ENCODE measurements at places on chromosomes 16 and 17.

GRCh38 chr17:57999496-58000017 lies 7.5 kb downstream of the SRSF1 start:
- DNase-seq, result peak; percentile 81

DNA sequence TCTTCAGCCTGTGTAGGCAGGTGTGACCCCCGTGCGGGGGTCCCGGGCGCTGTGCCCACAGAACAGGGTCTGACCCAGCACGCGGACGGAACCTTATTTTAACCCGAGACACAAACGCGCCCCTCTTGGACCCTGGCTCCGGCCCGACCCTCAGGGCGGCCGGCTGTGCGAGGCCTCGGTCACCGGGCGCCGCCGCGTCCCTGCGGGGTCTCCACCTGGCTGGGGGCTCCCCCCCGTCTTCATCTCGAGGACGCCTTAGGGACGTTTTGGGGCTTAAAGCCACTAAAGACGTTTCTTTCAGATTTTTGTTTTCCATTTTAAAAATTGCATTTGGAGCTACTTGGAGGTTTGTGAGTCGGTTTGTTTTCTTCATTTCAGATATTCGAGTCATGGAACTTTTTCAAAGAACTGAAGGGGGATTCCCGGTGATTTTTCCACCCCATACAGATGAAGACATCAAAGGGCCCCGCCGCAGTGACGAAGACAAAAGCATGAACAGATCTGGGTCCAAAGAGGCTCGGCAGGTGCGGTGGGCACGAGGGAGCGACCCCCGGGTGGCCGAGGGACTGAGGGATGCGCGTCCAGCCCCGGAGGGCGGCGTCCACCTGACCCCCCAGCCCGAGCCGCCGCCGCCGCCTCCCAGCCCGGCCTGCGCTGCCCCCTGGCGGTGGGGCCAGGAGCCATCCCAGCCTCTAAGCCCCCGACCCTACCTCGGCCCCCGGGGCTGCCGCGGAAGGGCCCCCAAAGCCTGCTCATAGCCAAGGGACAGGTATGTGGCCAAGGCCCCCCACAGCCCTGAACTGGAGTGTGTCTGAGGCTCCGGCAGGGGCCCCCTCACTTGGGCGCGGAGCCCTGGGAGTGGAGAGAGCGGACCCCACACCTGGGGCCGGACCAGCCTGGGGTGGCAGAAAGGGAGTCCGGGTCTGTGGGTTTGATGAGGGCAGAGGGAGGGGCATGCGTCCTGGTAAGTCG lies 3.8 kb upstream of the CD7 start:
- no peak for DNase-seq

GRCh38 chr17:72004611-72005331 lies 116.0 kb upstream of the SOX9 start:
- no peak for DNase-seq

DNA sequence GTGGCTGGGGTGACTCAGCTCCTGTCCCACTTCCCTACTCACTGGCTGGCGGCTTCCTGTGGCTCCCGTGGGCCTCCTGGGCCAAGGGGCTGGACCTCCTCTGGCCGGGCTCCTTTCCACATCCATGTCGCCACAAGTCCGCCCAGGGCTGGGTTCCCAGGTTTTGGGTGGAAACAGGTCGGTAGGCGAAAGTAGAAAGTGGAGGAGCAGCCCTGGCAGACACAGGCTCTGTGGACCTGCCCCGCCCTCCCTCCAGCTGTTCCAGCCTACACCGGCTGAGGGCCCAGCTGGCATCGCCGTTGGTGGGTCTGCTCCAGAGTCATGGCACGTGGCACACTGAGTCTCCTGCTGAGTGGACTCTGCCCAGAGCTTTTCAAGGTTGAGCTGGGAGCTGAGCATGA lies 28.7 kb downstream of the GSE1 start:
- DNase-seq, result peak; percentile 89

- no peak for DNase-seq
Observed at GRCh38 chr17:16879686-16880085, 92.2 kb downstream of the TNFRSF13B start.

- DNase-seq, result no peak
Observed at GRCh38 chr17:35089586-35090296, 26.2 kb upstream of the RFFL start.

GRCh38 chr16:22318690-22319358 lies 21.6 kb downstream of the POLR3E start:
- no peak for DNase-seq

GRCh38 chr17:55421179-55421934 lies at the start of gene MMD:
TSS of gene MMD (minus strand) at chr17:55421835. CDS start at chr17:55421695, 140 bp downstream.
- no peak for DNase-seq

GRCh38 chr16:19907161-19907992 lies 22.7 kb upstream of the GPRC5B start:
- DNase-seq, result peak; percentile 49

DNA sequence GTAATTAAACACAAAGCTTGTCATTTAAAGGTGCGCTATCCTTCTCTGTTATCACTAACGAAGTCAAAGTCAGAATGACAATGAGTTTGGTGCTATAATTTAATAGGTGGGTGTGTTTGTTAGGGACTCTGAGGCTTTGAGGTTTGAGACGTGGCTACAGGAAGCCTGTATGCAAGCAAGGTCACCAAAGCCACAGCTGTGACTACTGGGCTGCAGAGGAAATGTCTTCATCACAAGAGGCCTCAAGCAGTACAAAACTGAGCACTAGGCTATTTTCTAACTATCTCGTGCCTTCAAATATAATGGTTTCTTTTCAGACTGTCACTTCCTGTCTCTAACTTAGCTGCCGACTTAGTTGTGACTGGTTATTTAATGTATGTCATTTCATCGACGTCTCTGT lies 141.2 kb downstream of the AATF start:
- no peak for DNase-seq
